ENCODE measurements at places on chromosomes 5 and 9.
A peak's percentile ranks its signal among the peaks of the same experiment; 100 is the strongest.

DNA sequence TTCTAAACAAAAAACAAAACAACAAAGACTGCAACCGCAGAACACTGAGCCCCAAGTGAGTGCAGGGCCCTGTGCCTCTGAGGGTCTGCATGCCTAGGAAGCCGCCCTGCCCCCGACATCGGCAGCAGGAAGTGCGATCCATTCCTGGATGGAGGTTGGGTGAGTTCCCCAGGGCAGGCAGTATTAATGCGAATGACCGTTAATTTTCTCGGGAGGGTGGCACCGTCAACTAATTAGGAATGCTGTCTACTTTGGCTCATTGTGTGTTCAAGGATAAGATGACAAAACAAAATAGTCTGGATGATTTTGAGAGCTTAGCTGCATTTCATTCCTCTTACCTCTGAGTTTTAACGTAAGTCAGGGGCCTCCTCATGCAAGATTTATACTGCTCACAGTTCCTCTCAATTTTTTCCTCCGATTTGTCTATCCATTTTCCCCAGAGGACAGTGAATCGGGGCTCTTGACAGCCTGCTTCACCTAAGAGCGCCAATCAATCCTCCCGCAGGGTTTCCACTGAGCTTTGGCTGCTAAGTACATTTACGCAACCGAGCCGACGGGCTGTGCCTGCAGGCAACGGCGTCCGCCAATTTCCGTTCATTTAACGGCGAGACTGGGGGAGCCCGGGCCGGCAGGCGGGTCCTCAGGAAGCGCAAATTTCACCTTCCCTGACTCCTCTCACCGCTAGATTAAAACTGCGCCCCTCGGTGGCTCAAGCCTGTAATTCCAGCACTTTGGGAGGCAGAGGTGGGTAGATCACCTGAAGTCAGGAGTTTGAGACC, 2.9 kb upstream of the NXNL2 start:
- DNase-seq: no peak

- DNase-seq: peak; percentile 88
Observed at GRCh38 chr5:157464519-157465171, 4.6 kb downstream of the NIPAL4 start.

- DNase-seq: no peak
Observed at GRCh38 chr5:79628276-79628675, 16.0 kb downstream of the TENT2 start.

DNA sequence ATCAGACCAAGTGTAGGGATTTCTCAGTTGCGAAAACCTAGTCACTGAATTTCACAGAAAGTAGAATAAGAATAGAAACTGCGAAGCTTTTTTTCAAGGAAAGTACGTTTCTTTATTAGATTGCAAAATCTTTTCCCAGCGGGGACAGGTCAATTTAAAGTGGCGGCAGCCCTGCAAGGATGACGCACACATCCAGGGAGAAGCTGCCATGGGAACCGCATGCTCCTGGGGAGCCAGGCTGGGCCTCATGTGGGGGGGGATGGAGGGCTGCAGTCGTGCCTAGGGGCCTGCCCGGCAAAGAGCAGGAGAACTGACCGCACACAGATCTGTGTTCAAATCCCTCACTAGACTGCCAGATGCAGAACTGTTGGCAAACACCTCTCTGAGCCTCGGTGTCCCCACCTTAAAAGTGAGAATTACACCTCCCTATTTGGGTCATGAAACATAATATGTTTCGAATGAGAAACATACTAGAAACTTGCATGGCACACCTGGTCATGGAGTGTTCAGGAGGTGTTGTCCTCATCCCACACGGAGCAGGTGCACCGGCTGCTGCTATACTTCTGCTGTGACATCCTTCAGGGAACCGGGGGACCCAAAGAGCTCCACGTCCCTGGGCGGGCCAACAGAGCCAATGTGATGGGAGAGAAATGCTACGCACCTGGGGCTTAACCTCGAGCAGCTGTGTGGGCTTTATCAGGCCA, 127.8 kb upstream of the PHYKPL start:
- DNase-seq: no peak

DNA sequence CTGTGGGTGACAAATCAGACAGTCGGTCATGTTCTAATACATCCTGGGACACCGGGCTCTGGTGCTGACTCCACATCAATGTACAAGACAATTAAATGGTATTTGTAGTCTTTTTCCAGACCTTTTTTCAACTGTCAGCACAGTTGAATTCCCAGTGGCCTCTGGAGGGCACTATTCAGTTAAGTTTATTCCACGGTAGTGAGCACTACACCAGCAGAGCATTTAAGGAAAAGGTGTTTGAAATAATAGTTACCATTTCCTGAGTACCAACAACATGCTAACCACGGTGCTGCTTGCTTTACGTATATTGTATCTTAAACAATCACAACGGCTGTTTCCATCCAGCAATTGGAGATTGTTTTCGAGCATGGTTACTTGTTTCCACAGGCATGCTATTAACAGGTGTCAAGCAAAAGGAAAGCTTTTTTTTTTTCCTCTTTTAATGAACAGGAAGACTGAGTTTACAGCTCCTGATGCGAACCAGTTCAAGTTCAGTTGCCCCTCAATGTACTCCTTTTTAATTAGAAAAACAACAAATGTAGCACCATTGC, 186.7 kb downstream of the PDZD2 start:
- DNase-seq: peak; percentile 25

GRCh38 chr9:126162611-126163381, 163.8 kb upstream of the MVB12B start:
- DNase-seq: no peak

DNA sequence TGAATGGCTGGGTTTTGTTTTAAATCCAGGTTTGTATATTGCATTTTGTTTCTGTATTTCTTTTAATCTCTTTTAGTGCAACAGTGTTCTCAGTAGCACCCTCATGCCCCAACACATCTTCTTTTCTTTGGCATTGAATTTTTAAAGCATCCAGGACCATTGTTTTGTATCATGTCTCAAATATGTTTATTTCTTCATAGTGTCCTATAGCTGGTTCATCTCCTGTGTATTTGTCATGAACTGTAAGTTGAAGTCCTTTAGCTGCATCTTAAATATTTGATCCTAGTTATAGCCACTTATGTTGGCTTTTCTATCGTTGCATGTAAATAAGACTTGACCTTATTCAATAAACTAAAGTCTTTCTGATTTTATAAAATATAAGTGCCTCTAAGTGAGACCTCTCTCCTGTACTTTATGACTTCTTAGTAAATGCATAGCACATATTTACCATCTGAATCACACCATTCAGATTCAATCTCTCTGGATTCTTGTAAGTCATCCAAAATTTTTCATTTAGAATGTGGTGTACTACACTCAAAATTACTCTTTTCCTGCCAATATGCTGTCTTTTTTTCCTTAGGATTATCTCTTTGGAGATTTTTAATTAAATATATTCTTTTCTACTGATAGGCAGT, 21.0 kb upstream of the ERCC6L2 start:
- peak; percentile 33 for DNase-seq

Data from AG09309 (cell line).